ENCODE measurements at places on chromosomes 2 and 18.

GRCh38 chr2:227509824-227510619, 38.1 kb downstream of the AGFG1 start:
- H3K36me3 ChIP-seq: peaks cover 15% of the 10 kb centered on the region
- H3K4me1 ChIP-seq: peaks cover 21% of the 10 kb centered on the region
- H3K27me3 ChIP-seq: no peaks in the 10 kb centered on the region
- H3K4me3 ChIP-seq: no peak overlapping the region
- DNase-seq: no peak

DNA sequence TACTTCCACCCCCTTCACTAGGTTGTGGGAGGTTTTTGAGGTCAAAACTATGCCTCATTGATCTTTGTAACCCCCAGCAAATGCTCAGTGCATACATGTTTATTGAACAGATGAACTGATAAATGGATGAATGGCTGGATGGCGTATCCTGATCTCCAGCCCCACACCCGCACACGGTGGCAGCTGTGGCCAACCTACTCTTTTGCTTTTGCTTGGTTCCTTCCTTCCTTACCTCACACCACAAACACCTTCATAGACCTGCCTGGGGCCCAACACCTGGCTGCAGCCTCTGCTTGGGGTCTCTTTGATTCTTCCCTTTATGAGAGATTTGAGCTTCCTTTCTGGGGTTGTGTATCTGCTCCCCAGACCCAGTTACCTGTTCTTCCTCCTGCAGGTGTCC, 25.9 kb downstream of the SPP2 start:
- peaks cover 15% of the 10 kb centered on the region for H3K4me1 ChIP-seq
- no peak overlapping the region for H3K4me3 ChIP-seq
- H3K27me3 ChIP-seq: peaks cover 9% of the 10 kb centered on the region

DNA sequence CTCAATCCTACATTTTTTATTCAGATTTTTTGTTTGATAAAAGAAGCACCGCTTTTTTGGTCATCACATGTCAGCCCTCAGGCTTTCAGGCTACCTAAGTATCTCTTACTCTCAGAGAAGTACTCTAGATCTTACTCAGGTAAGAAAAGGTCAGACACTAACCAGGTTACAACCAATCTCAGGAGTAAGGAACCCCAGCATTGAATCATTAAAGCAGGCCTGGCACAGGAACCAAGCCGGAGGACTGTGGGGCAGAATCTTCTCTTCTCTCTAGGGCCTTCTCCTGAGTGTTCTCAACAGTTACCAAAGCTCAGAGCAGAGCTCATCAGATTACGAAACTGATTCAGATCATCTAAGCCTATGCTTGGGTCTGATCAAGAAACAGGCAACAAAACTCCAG, 28.2 kb downstream of the RBMS1 start:
- no peak overlapping the region for H3K4me3 ChIP-seq
- H3K27ac ChIP-seq: no peak overlapping the region
- H3K27me3 ChIP-seq: no peaks in the 10 kb centered on the region

DNA sequence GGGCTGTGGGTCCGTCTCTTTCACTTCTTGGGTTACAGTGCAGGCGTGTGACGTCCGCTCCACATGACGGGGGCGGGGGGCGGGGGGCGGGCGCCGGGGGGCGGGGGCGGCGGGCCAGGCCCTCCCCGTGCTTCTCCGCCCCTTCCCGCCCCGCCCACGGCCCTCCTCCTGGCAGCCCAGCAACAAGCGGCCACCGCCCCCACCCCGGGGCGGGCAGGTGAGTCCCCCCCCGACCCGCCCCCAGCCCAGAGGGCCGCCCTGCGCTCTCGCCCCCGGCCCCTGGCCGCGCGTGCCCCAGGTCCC, 3.6 kb downstream of the ZNF516 start:
- peak overlapping the region; percentile 83 for H3K4me3 ChIP-seq
- DNase-seq: peak; percentile 66
- no peaks in the 10 kb centered on the region for H3K36me3 ChIP-seq
- H3K27me3 ChIP-seq: peaks cover 26% of the 10 kb centered on the region

GRCh38 chr2:64905338-64906024, 83.7 kb upstream of the SLC1A4 start:
- H3K4me3 ChIP-seq: no peak overlapping the region
- no peaks in the 10 kb centered on the region for H3K36me3 ChIP-seq
- no peak overlapping the region for H3K27ac ChIP-seq

DNA sequence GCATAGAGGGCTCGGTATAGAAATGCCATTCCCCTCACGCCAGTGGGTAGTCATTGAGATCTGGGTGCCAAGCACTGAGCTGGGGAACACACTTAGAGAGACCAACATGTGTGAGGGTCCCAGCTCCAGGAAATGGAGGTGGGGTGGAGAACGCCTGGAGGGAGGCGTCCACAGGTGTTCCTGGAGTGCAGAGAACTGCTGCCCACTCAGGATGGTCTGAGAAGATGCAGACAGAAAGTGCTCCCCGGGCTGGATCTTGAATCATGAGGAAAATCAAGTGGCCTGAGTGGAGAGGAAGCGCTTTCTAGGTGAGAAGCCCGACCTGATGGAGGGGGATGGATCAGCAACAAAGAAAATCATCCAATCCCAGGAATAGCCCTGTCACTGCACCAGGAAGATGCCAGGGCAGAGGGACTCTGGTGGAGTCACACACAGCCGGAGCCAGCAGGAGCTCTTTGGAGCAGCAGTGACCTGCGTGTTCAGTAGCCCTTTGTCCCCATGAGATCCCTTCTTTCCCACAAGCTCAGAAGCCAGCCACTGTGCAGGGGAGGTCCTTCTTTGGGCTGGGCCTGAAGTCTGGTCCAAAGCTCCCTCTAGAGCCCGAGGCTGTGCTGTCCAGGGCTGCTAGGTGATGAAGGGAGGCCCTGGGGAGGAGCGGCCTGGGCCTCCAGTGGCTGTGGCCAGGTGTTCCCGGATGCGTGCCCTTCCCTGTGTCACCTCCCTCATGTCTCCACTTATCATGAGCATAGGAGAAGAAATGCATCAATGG, 112.3 kb downstream of the RNF144A start:
- H3K27me3 ChIP-seq: no peaks in the 10 kb centered on the region
- H3K4me3 ChIP-seq: no peak overlapping the region
- DNase-seq: no peak
- peaks cover 33% of the 10 kb centered on the region for H3K36me3 ChIP-seq
- H3K27ac ChIP-seq: peak overlapping the region; percentile 42
- peaks cover 11% of the 10 kb centered on the region for H3K4me1 ChIP-seq

DNA sequence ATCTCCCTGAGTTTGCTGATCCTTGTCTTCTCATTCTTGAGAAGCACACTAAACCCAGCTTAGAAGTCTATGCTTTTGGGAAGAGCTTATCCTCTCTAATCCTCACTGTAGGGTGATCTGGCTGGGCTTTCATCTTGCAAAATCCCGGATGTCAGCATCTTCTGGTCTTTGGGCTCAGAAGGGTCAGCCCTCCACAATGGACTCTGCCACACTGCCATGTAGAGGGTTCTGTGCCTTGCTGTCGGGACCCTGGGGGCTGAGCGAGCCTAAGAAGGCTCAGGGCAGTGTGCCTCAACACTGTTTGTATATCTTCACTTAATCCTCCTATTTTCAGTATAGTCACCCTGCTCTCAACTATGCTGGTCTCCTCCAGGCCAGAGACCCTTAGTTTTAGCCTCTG, 102.3 kb downstream of the TGIF1 start:
- H3K4me3 ChIP-seq: no peak overlapping the region
- DNase-seq: no peak
- no peak overlapping the region for H3K27ac ChIP-seq
- H3K4me1 ChIP-seq: no peaks in the 10 kb centered on the region
- H3K36me3 ChIP-seq: no peaks in the 10 kb centered on the region

DNA sequence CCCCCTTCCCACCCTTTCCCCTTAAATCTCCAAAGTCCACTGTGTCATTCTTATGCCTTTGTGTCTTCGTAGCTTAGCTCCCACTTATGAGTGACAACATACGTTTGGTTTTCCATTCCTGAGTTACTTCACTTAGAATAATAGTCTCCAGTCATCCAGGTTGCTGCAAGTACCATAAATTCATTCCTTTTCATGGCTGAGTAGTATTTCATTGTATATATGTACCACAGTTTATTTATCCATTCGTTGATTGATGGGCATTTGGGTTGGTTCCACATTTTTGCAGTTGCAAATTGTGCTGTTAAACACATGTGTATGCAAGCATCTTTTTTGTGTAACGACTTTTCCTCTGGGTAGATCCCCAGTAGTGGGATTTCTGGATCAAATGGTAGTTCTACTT, 14.5 kb upstream of the ZNF638 start:
- peaks cover 15% of the 10 kb centered on the region for H3K27me3 ChIP-seq
- H3K27ac ChIP-seq: no peak overlapping the region
- H3K36me3 ChIP-seq: peaks cover 4% of the 10 kb centered on the region
- DNase-seq: no peak
- H3K4me1 ChIP-seq: no peaks in the 10 kb centered on the region

DNA sequence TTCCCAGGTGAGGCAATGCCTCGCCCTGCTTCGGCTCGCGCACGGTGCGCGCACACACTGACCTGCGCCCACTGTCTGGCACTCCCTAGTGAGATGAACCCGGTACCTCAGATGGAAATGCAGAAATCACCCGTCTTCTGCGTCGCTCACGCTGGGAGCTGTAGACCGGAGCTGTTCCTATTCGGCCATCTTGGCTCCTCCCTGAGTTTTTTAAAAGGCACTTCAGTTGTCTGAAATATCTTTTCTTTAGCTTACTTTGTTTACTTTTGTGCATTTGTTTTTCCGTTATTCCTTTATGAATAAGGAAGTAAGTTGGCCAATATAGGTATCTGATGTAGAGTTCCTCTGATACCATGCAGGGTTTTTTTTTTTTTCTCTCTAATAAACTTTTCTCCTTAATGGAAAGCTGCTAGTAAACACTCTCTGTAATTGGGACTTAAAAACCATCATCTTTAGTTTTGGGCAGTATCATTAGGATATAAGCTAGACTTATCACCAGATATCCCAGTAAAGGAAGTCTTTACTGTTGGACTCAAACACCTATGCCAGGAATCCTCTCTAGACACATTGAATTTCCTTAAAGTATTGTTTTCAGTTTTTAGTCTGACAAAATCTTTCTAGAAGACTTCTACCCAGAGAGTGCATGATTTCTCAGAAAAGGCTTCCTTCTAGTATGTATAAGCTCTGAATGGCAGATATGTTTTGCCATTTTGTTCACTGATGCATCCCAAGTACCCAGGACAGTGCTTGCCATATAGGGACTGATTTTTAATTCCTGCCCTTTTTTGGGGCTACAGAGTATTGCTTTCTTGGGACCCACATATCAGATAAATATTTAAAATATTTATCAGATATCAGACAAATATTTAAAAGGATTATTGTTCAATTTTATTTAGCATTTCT, 35.8 kb upstream of the DYSF start:
- peak overlapping the region; percentile 77 for H3K27ac ChIP-seq
- peak overlapping the region; percentile 84 for H3K4me3 ChIP-seq
- DNase-seq: no peak

DNA sequence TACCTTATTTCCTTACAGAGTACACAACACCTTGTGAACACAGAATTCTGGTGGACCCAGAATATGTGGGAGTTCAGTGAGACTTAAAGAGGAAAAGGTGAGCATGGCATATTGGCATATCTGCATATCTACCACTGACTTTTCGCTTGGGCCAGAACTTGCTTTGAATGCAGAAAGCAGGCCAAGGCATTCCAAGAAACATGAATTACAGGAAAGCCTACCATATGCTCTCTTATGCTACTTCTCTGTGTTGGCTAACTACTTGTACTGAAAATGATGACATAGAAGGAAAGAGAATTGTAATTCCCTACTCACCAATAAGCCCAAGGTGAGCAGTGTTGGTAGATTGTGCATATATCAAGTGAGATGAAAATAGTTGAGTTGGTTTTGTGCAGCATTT, 31.4 kb upstream of the CCDC93 start:
- no peaks in the 10 kb centered on the region for H3K36me3 ChIP-seq
- no peak overlapping the region for H3K27ac ChIP-seq
- no peak for DNase-seq
- H3K27me3 ChIP-seq: peaks cover 44% of the 10 kb centered on the region
- H3K4me3 ChIP-seq: no peak overlapping the region

GRCh38 chr2:238231251-238231793, 8.5 kb downstream of the HES6 start:
- peak; percentile 82 for DNase-seq
- H3K36me3 ChIP-seq: peaks cover 3% of the 10 kb centered on the region
- H3K27me3 ChIP-seq: peaks cover 46% of the 10 kb centered on the region
- H3K4me1 ChIP-seq: peaks cover 16% of the 10 kb centered on the region
- peak overlapping the region; percentile 61 for H3K27ac ChIP-seq

- peak overlapping the region; percentile 11 for H3K27ac ChIP-seq
- no peak for DNase-seq
- peaks cover 10% of the 10 kb centered on the region for H3K4me1 ChIP-seq
- H3K4me3 ChIP-seq: peak overlapping the region; percentile 41
- peaks cover 2% of the 10 kb centered on the region for H3K27me3 ChIP-seq
These were observed 83.0 kb upstream of the CHRNA1 start for GRCh38 chr2:174846941-174847938.

GRCh38 chr2:201807452-201807999, 1.2 kb downstream of the CDK15 start:
- no peak overlapping the region for H3K4me3 ChIP-seq
- no peak for DNase-seq
- H3K27ac ChIP-seq: no peak overlapping the region
- peaks cover 16% of the 10 kb centered on the region for H3K27me3 ChIP-seq
- no peaks in the 10 kb centered on the region for H3K36me3 ChIP-seq

GRCh38 chr2:97906307-97906706, 89.4 kb downstream of the TMEM131 start:
- no peak overlapping the region for H3K27ac ChIP-seq
- no peaks in the 10 kb centered on the region for H3K27me3 ChIP-seq
- peaks cover 9% of the 10 kb centered on the region for H3K4me1 ChIP-seq
- H3K4me3 ChIP-seq: no peak overlapping the region
- DNase-seq: no peak

GRCh38 chr2:234898534-234899053, 53.2 kb upstream of the SH3BP4 start:
- no peaks in the 10 kb centered on the region for H3K27me3 ChIP-seq
- no peak overlapping the region for H3K27ac ChIP-seq
- H3K4me1 ChIP-seq: no peaks in the 10 kb centered on the region
- no peaks in the 10 kb centered on the region for H3K36me3 ChIP-seq
- H3K4me3 ChIP-seq: no peak overlapping the region

- no peaks in the 10 kb centered on the region for H3K36me3 ChIP-seq
These were observed 3.1 kb downstream of the PAIP2B start for GRCh38 chr2:71223767-71224333.

- H3K4me3 ChIP-seq: no peak overlapping the region
- H3K27ac ChIP-seq: no peak overlapping the region
- no peaks in the 10 kb centered on the region for H3K4me1 ChIP-seq
- no peak for DNase-seq
- H3K36me3 ChIP-seq: no peaks in the 10 kb centered on the region
These were observed 9.7 kb upstream of the CIB4 start for GRCh38 chr2:26650713-26651469.

DNA sequence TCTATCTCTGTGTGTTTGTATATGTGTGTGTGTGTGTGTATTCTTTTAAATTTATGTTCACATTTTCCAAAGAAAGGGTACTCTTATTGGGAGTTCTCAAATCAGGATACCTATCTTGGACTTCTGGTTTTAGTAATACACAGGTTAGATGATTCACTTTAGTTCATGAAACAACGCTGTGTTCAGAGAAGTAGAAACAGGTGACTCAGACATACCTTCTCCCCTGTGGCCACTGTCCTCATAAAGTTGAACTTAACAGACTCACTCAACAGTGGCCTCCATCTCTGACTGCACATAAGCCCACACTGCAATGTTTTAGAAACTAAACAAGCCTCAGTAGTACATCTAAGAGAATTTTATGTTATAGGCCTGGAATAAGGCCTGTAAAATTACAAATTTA, 566.6 kb upstream of the VRK2 start:
- no peaks in the 10 kb centered on the region for H3K27me3 ChIP-seq
- no peak for DNase-seq
- H3K36me3 ChIP-seq: no peaks in the 10 kb centered on the region

Data from activated naive CD8-positive, alpha-beta T cell treated with anti-CD3 and anti-CD28 coated beads, Interleukin-2, amount 10 ng/mL, durations not matched to agents 7 days and 5 days (primary cell).